ENCODE measurements at places on chromosomes 1 and 21.

- no peak for DNase-seq
Observed at GRCh38 chr1:244102046-244102445, 51.0 kb downstream of the ZBTB18 start.

DNA sequence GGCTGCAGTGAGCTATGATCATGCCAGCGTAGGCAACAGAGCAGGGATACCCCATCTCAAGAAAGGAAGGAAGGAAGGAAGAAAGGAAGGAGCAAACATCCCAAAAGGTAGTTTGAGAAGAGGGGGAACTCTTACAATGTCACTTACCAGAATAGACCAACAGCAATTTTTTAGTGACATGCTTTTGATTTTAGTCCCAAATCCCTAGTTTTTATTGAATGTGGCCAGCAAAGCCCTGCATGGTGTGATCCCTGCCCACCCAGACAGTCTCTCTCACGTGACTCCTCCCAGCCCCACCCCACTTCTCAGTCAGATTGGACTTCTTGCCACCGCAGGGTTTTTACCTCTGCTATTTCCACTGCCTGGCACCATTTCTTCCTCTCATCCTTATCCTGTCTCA lies 39.8 kb upstream of the HNRNPU start:
- no peak for DNase-seq

DNA sequence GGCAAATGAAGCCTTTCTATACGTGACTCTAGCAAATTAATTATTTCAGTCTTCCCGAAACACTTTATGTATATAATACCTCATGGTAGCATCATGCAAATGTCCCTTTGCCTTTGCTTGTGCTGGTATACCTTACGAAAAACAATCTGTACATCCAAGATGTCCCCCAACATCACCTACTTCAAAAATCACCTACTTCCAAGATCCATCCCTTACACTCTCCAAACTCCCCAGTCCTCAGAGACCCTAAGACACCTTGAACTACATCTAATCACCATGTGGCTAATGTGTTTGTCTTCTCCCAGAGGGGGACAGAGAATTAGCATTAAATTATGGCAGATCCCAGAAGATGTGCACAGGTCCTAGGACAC lies 46.5 kb upstream of the CRNN start:
- DNase-seq = no peak

GRCh38 chr1:43049481-43049880 lies 90.8 kb upstream of the SLC2A1 start:
- DNase-seq = no peak

Data from NCI-H1436 treated with DMSO at 0.1 percent for 48 hours (cell line).